ENCODE measurements at places on chromosomes 3 and 15. TPM values are rescaled to one million over a fixed set of nuclear protein-coding genes. Genes with fewer than 3 reads are reported as not detected.

AEN gene
- 33.5 TPM for total RNA-seq

STRIT1 gene
- total RNA-seq, result not detected

FGD5 gene
- total RNA-seq, result 0.10 TPM

HRH1 gene
- total RNA-seq, result 0.95 TPM

SLC6A11 gene
- not detected for total RNA-seq

IL17RC gene
- total RNA-seq, result 0.45 TPM

FOXB1 gene
- 5.2 TPM for total RNA-seq

PLAAT1 gene
- total RNA-seq, result not detected

GUCA1C gene
- total RNA-seq, result not detected

PPM1L gene
- total RNA-seq, result 5.9 TPM

ZBED2 gene
- total RNA-seq, result 36.6 TPM

GALNT15 gene
- not detected for total RNA-seq

CIDEC gene
- total RNA-seq, result not detected

SLC51A gene
- total RNA-seq, result not detected

SLC35G2 gene
- 0.80 TPM for total RNA-seq

PLXND1 gene
- total RNA-seq, result 13.4 TPM

THPO gene
- not detected for total RNA-seq

CKMT1A gene
- not detected for total RNA-seq

C3orf52 gene
- 2.6 TPM for total RNA-seq

DAPK2 gene
- total RNA-seq, result 3.2 TPM

NR2E3 gene
- total RNA-seq, result not detected

NPAP1 gene
- not detected for total RNA-seq

BOC gene
- total RNA-seq, result not detected

OCA2 gene
- not detected for total RNA-seq

ATG3 gene
- 74.8 TPM for total RNA-seq

OR5K2 gene
- total RNA-seq, result not detected

SRGAP3 gene
- total RNA-seq, result 1.2 TPM

TNFAIP8L3 gene
- total RNA-seq, result not detected

C3orf85 gene
- total RNA-seq, result not detected

SPINK8 gene
- not detected for total RNA-seq

PIF1 gene
- 49.1 TPM for total RNA-seq

ZNF660 gene
- not detected for total RNA-seq

EIF4E3 gene
- 76.9 TPM for total RNA-seq

Data from activated CD4-positive, alpha-beta memory T cell treated with anti-CD3 and anti-CD28 coated beads, Interleukin-2, amount 10 ng/mL, durations not matched to agents 7 days and 5 days (primary cell).